GM12892 (cell line): ENCODE measurements at places on chromosomes 6 and 20.

DNA sequence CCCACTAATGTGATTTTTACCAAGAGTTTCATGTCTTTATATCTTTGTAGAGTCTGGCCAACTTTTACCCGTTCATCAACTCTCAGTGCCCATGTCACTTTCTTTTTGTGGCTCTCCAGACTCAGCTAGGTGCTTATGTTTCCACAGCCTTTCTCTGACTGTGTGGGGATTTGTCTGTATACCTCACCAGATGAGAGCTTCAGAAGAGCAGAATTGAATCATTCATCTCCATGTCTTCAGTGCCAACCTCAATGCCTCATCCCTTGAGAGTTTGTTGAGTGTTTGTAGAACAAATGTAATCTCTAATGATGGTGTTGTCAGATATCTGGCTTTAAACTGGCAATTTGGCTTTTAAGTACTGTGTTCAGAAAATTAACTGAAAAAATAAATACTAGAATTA is 16.8 kb upstream of the CCN2 start:
- DNase-seq: no peak

- no peak for DNase-seq
Observed at GRCh38 chr20:9918348-9918747, 79.5 kb upstream of the PAK5 start.

DNA sequence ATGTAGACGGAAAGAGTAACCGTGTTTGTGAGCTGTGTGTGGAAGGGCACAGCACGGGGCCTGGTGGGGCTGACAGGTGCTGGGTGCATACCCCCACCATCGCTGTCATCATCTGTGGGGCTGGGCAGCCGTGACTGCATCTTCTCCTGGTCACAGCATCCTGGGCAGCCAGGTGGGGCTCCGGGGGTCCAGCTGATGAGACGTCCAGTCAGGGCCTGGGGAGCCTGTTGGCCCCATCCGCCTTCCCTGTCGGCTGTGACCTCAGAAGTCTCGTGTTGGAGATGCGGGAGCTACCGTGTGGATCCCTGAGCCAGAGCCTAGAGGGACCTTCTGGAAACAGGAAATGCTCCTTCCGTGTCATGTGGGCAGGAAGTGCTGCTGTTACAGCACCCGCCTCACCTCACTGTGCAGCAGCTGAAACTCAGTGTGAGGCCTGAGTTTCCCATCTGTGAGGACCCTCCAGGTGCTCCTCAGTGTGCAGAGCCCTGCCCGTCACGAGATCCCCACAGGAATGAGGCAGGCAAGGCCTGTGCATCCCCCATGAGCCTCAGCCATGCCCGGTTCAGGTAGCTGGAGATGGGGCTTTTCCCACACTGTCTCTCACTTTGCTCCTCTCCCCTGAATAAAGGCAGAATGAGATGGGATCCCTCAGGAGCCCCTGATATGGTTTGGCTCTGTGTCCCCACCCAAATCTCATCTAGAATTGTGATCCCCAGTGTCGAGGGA is 108.7 kb downstream of the ERMARD start:
- DNase-seq: no peak

DNA sequence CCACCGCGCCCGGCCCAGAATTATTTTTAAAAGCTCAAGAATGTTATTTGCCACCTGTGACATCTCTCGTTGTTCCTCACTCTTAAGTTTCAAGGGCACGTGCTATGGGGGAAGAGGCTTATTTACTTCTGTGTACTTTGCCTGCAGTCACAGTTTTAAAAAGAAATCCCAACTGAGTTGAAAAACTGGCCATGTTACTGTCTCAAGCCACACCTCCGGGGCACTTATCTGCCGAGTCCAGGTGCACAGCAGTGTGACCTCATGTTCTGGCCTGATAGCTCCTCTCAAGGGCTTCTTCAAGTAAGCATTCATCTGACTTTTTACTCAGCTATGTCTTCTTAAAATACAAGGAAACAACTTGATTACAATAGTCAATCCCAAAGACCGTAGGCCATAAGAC is 34.5 kb downstream of the SHLD1 start:
- no peak for DNase-seq

DNA sequence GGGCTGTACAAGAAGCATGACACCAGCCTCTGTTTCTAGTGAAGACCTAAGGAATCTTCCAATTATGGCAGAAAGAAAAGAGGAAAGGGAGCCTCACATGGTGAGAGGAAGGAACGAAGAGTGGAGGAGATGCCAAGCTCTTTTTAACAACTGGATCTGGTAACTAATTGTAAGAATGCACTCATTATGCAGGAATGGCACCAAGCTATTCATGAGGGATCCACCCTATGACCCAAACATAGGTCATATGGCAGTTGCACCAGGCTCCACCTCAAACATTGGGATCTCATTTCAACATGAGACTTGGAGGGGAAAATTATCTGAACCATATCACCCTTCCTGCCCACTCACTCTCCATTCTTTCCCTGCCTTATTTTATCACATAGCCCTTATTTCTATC is 496.0 kb upstream of the SPTLC3 start:
- DNase-seq: no peak
